MCF 10A (cell line): ENCODE measurements at places on chromosomes 2 and 18.

GRCh38 chr18:10197097-10197496 is 257.3 kb upstream of the APCDD1 start:
- peak; percentile 5 for DNase-seq

DNA sequence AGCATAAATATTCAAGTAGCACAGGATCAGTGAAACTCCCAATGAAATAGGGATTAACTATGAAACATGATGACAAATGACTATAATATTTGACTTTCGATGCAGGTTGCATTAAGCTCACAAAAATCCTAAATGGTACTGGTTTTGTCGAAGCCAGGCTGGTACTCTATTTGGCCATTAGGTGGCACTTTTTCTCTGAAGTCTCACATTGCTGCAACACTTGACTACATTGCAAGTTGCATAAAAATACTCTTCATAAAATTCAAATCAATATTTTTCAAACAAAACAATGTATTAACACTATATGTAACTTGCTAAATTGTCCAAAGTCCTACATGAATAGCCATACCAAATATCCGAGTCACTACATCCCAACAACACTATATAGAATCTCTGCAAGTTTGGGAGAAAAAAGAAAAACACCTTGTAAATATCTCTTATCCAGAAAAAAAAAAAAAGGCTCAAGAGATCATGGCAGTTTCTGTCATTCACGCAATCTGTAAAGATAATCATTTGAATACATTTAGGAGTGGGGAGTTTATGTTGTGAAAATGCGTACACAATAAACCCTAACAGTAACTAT is 9.5 kb downstream of the RTTN start:
- peak; percentile 63 for DNase-seq

DNA sequence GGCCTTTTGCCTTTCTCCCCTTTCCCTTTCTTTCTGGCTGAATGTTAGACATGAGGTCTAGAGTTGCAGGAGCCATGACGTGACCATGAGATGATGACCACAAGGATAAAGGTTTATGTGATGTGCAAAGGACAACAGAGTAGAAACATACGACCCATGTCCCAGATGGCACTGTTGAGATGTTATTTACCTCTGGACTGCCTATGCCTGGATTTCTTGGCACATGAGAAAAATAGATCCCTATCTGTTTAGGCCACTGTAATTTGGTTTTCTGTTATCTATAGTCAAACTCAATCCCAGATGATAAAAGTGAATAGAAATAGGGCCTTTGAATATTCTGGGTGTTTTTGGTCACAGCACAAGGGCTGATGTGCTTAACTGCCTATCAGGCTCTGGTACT is 58.8 kb downstream of the GDF7 start:
- DNase-seq = no peak

DNA sequence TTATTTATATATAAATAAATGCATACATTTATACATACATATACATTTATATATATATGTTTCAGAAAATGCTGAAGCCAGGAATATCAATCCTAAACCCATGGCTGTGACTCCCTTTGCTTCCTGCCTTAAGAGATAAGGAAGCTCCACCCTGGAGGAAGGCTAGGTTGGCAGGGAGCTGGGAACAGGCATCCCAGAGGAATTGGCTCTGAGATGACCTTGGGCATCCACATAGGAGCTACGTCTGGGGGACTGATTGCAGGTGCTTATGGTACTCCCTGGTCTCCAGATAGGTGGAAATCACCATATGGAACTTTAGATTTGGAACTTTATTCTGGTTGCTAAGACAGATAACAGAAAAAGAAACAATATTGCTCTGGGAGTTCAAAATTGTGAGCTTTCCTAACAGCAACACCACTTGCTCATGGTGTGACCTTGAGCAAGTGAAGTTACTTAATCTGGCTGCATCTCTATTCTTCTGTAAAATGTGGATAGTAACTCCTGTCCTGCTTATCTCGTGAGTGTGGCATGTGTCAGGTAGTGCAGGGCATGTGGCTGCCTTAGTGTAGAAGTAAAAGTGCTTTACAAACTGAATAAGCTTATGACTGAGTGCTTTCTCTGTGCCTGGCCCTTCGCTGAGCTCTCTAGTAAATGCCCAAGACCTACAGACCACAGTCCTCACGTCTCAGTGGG is 341.0 kb downstream of the MEIS1 start:
- DNase-seq = no peak
